ENCODE measurements at places on chromosomes 5 and 9. TPM values are rescaled to one million over a fixed set of nuclear protein-coding genes. Genes with fewer than 3 reads are reported as not detected.

Gene STKLD1
- 1.1 TPM for total RNA-seq

Gene PJA2
- total RNA-seq, result 122 TPM

Gene TMC1
- total RNA-seq, result 2.1 TPM

Gene CATSPER3
- total RNA-seq, result 0.12 TPM

Gene ORM2
- not detected for total RNA-seq

Gene VPS13A
- 34.5 TPM for total RNA-seq

Gene PDZD2
- total RNA-seq, result 0.44 TPM

Gene PGM5
- 74.4 TPM for total RNA-seq

Gene CXCL14
- 0.22 TPM for total RNA-seq

Gene ANKH
- total RNA-seq, result 16.1 TPM
